ENCODE measurements at places on chromosomes 7 and 10.

DNA sequence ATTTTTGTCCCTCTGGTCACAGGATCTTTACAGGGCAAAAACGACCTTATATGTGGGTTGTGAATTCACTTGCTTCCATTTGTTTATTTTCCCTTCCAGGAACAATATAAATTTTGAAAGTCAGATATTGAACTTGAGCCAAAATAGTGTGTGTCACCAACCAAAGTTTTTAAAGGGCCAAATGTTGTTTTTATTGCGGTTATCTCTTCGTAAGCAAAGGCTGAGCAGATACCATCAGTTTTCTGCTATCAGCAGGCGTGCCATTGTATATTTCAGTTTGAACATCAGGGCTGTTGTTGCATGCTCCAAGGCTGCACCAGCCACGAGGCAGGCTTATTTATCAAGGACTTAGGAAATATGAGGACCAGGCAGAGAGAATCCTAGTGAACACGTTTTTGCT is 160.3 kb downstream of the PAXIP1 start:
- DNase-seq, result no peak

- DNase-seq, result no peak
These were observed 178.0 kb upstream of the FZD1 start for GRCh38 chr7:91086200-91086599.

GRCh38 chr10:21529032-21529910 is 3.8 kb upstream of the SKIDA1 start:
- no peak for DNase-seq

DNA sequence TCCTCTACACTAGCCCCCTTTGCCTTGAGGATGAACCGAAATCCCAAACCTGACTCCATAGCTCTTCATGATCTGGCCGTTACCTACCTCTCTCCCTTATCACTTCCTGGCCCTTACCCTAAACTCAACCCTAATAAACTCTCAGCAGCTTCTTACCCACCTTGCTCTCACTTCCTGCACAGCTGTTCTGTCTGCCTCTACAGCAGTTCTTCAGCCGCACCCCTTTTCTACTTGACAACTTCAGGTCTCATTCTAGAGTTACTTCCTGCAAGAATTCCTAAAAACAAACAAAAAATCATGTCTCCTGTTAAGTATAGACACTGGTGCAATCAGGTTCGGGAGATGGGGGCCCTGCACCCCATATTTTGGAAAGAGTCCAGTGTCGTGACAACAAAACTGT is 239.9 kb upstream of the CELF2 start:
- DNase-seq, result no peak

- no peak for DNase-seq
These were observed 199.6 kb downstream of the TCF7L2 start for GRCh38 chr10:113149626-113150025.

GRCh38 chr7:17912050-17912449 is 28.2 kb downstream of the SNX13 start:
- DNase-seq, result no peak

DNA sequence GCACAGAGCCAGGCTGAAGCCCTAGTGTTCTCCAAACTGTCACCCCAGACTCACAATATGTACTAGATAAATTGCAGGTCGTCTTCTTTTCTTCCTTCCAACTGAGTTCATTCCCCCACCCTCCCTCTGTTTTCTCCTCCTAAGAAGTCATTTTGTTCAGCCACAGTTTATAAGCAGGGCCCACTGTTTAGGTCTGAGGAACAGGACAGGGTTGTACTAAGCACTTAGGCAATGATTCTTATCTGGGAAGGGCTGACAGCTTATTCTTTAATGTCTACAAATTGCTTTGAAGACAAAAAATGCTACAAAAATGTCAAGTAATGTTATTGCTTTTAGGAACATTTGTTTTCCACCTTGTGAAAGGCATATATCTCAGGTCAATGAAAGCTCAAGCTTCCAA is 59.1 kb downstream of the CDC123 start:
- no peak for DNase-seq

GRCh38 chr10:70866424-70866823 is 21.9 kb downstream of the PCBD1 start:
- no peak for DNase-seq

DNA sequence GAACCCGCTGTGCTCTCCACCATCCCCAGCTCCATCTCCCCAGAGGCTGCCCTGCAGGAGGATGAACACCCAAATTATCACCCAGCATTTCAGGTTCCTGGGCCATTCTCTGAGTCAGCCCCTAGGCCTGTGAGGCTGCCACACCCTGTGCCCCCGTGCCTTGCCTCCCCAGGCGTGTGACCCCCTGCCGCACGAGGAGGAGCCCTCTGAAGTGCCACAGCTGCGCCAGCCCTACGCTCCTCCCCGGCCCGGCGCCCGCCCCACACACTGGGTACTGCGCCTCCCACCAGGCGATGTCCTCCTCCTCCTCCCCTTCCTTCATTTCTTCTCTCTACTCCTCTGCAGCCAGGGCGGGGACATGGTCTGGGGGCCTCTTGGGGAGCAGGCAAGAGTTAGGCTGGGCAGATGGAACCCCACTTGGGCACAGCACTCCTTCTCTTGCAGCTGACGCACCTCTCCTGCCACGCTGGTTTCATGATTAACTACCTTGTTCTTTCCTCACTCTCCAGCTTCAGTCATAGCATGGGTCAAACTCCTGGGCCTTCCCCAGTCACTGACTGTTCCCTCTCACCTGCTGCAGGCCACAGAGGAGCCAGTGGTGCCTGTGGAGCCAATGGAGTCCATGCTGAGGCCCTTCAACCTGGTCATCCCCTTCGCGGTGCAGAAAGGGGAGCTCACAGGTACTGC is 12.7 kb upstream of the ATP6V1F start:
- DNase-seq, result no peak

All from stimulated activated CD4-positive, alpha-beta T cell treated with anti-CD3 and anti-CD28 coated beads, TNF-alpha, amount 100 ng/mL, for 48 hours (primary cell).